ENCODE measurements at places on chromosomes 7 and 10.

- DNase-seq, result no peak
Observed at GRCh38 chr7:117775801-117776200, 97.4 kb downstream of the CTTNBP2 start.

GRCh38 chr10:71083716-71083975 lies 128.7 kb upstream of the UNC5B start:
- DNase-seq, result no peak

- no peak for DNase-seq
Observed at GRCh38 chr10:70132098-70133029, at the start of gene AIFM2. Gene AIFM2 (minus strand): TSS chr10:70132825. CDS start chr10:70124084, 8,741 bp downstream.

DNA sequence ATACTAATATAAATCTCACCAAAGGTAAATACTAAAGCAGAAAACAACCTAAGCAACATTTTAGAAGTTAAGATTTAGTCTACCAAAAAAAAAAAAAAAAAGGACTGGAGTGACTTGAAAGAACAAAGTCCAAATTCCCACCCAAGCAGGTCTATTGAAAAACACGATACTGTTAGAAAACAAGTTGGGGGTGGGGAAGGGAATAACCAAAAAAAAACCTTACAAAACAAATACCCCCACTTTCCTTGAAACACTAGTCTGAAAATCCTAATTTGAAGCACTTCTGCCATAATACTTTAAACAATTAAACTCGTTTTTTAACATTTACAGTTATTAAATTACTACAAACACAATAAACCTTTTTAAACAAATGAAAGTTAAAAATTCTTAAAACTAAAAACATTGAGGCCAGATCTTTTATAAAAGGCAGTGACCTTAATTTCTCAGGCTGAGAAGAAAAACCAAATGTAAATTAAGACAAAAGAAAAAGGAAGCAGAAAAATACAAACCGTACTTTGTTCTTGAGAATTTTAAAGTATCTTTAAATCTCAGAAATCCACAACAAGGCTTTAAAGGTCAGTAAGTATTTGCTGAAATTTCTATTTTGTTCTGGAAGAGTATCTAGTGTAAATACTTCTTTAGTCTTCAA lies 135.1 kb downstream of the NRBF2 start:
- no peak for DNase-seq

GRCh38 chr10:7218968-7219367 lies 191.9 kb downstream of the SFMBT2 start:
- DNase-seq, result no peak

DNA sequence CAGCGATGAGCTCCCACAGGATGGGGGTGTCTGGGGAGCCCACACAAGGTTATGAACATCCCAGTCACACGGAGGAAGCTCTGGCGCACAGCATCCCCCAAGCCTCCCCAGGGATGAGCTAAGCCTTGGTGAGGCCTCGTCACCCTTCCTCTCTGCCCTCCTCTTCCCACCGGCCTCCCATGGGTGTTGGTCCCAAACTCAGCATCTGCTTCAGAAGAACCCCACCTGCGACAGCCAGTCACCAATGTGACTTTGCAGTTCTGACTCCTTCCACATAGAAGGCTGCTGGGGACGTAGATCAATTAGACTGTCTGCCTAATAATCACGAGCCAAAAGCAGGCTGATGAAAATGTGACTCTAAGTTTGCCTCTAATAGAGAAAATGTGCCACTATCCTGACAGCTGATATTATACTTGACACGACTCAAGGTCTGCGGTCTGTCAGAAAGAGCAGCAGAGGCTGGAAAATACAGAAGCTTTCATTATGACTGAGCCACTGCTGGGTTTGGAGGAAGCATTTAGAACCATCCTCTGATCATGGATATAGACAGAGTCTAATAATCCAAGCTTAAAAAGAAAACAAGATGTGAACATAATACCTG lies 116.0 kb upstream of the PFKP start:
- DNase-seq, result no peak

DNA sequence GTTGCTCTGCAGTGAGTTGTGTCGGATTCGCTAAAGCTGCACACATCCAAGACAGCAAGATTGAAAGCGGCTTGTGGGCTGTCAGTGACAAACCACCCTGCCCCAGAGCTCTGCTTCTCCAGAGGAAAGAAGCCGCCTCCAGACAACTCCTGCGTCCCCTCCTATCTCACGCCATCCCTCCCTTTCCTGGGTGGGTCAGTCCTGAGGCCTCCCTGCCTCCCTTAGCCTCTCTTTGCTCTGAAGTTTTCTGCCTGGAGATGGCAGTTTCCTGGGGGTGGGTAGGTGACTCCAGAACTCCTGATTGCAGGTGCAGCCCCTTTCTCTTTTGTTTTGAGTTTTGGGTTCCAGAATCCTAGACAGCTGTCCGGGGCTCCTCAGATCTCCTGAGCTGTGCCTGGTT lies 78.7 kb downstream of the EMX2 start:
- DNase-seq, result no peak

DNA sequence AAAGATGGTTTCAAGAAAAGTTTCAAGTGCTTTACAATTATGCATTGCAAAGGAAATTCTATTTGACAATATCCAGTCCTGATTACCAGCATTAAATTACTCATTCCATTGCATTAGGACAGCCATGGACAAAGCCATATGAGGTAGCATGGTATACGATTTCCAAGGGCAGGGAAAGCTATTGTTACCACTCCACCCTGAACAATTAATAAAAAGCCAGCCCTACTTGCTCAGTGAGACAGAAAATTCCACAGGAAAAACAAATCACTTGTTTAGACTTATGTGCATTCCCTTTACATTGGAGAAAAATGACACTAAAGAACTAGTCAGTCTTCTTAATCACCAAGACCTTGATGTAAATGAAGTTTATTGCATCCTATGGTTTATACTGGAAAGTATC lies 5.6 kb downstream of the CD36 start:
- no peak for DNase-seq

DNA sequence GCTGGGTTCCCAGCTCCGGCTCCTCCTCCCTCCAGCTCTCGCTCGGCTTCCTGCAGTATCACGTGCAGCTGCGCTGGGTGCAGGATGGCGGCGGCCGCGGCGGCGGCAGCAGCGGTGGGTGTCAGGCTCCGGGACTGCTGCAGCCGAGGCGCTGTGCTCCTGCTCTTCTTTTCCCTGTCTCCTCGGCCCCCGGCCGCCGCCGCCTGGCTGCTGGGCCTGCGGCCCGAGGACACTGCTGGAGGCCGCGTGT lies at the start of gene CNNM1:
CNNM1 (plus strand) TSS at position 53 of the 250 bp plus-strand sequence; CDS start at position 85, 32 bp downstream.
- DNase-seq, result no peak

GRCh38 chr10:31761156-31761555 lies 167.5 kb downstream of the ARHGAP12 start:
- no peak for DNase-seq

- no peak for DNase-seq
Observed at GRCh38 chr10:102322914-102323313, 72.6 kb upstream of the NFKB2 start.
